Erythroblast (primary cell): ENCODE measurements at places on chromosomes 3 and 15.

DNA sequence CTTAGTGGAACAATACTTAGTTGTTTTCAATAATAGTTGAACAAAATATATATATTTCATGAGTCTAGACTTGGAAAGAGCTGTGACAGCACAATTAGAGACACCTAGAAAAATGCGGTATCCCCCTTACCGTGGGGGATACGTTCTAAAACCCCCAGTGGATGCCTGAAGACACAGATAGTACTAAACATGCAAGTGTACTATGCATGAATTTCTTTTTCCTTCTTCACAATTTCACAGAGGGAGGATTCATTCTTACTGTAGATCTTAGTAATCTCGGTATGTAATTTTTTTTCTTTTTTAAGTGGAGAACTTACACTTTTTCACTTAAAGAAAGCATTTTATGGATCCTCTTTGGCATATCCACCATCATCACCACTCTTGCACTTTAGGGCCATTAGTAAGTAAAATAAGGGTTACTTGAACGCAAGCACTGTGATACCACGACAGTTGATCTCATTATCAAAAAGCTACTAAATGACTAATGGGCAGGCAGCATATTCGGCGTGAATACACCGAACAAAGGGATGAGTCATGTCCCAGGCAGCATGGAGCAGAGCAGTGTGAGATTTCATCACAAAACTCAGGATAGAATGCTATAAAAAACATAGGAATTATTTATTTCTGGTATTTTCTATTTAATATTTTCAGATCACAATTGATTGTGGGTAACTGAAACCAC lies 72.3 kb upstream of the ZNF280D start:
- DNase-seq, result peak; percentile 21

GRCh38 chr15:45143946-45144345 lies 14.2 kb downstream of the DUOX1 start:
- DNase-seq, result no peak

DNA sequence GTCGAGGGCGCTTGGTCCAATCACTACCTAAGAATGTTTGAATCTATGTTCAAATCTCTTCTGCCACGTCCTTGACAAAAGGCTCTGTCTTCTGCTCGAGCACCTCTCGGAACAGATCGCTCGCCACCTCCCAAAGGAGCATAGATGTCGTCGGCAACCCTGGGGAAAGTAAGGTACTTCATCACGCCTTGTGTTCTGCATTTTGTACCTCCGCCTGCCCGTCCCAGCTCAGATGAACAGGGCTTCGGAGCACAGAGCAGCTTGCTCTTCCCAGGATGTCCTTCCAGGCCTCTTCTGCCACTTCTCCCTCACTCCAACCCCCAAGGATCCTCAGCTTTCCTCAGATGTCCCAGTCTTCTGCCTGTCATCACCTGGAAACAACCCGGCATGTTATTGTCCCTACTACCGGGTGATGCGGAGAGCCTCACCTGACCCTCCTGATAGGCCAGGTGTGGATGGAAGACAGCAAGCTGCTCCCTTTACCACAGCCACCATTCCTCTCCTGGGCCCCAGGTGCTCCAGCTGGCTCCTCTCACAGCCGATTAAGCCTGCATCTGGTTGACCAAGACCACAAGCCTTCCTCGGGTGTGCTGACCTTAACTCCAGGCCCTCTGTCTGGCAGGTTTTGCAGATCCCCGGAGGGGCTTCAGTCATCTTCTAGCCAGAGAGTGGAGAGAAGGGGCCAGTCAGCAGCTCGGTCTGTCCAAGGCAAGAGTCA lies 270.5 kb downstream of the FAM43A start:
- DNase-seq, result no peak

GRCh38 chr3:10577486-10577885 lies 72.1 kb upstream of the ATP2B2 start:
- no peak for DNase-seq

DNA sequence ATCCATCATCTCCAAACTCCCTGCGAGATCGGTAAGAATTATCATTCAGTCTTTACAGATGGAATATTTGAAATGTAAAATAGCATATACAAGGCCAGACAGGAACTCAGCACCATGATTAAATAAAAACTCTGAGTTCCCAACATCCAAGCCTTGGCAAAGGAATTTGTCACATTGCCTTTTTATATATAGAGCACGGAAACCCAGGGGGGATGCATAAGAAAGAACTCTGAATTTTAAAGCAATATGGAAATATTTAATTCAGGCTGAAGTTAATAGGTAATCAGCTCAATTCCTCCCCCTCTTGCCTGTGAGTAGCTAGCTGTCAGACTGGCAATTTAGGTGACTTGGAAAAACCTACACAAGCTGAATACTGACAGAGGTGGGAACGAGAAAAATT lies 217.9 kb upstream of the KCNMB2 start:
- DNase-seq, result no peak

DNA sequence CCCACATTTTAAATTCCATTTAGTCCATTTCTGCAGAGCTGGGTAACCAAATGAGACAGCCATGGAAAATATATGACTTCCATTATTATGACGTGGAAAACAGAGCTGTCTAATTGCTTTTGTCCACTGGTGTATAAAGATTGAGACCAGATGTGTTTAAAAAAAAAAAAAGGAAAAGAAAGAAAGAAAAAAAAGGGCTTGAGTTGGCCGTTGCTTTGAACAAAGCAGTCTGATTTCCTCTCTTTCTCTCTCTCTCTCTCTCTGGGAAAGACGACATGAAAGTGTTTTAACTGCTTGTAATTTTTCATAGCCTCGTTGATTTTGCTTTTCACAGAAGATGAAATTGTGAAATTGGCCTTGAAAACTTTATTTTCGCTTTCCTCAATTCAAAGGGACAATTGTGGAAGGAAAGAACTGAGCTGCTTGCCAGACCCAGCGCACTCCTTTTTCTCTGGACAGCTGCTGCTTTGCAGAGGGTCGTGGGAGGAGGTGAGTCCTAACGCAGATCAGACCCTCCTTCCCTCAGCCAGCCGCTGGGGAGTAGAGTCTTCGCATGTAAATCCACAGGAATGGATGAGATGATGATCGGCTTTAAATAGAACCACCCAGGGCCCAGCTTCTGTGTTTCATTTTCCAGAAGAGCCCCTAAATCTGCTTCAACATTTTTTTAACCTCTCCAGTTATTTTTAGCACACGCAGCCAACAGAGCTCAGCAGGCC lies 42.8 kb upstream of the UBE2E1 start:
- no peak for DNase-seq

- peak; percentile 52 for DNase-seq
These were observed 3.4 kb downstream of the PARP9 start for GRCh38 chr3:122560680-122561079.

GRCh38 chr3:188706176-188706575 lies 465.6 kb upstream of the TPRG1 start:
- no peak for DNase-seq

GRCh38 chr15:82655606-82656005 lies 8.4 kb upstream of the CPEB1 start:
- no peak for DNase-seq

- DNase-seq, result no peak
These were observed 979 bp downstream of the UNC13C start for GRCh38 chr15:53979051-53979788.

GRCh38 chr15:77352887-77353286 lies 67.0 kb downstream of the PEAK1 start:
- DNase-seq, result no peak

- DNase-seq, result no peak
These were observed 132.6 kb upstream of the LRRN1 start for GRCh38 chr3:3666664-3667063.

DNA sequence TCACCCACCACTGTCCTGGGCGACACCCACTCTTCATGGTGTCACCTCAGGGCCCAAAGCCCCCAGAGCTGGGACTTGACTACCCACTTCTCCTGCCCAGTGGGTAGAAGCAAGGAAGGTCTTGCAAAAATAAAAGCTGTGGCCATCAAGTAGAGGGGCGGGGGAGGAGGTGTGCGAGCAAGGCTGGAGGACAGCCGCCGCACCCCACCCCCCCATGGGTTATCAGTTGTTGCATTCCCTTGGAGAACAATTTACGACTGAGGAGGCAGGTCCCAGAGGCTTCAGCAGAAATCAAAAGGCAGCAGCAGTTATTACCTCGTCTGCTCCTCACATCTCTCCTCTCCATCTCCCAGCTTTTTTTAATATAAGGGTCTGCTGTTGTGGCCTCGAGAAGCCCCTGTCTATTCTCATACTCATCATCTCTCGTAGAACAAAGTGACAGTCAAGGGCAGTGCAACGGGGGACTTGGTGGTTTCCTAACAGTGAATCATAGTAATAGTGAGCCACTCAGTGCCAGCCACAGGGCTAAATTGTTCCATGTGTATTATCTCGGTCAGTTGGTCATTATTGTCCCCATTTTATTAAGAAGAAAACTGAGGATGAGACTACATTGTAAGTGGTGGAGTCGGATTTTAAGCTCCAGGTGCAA lies 116.4 kb downstream of the PDCD6IP start:
- DNase-seq, result no peak

- DNase-seq, result no peak
These were observed 24.8 kb upstream of the TICRR start for GRCh38 chr15:89550427-89550826.

- DNase-seq, result no peak
These were observed 203.8 kb downstream of the RORA start for GRCh38 chr15:61025308-61025707.

DNA sequence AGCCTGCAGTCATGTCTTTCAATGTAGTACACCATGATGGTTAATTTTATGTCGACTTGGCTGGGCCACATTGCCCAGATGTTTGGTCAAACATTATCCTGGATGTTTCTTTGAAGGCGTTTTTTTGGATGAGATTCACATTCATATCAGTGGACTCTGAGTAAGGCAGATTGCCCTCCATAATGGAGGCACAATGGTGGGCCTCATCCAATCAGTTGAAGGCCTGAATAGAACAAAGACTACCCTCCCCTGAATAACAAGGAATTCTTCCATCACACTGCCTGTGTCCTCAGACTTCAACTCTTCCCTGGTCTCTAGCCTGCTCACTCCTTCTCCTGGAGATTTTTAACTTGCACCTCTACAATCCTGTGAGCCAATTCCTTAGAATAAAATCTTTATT lies 83.8 kb upstream of the CHL1 start:
- DNase-seq, result no peak

- DNase-seq, result no peak
These were observed 26.5 kb downstream of the CFAP161 start for GRCh38 chr15:81160312-81161159.

DNA sequence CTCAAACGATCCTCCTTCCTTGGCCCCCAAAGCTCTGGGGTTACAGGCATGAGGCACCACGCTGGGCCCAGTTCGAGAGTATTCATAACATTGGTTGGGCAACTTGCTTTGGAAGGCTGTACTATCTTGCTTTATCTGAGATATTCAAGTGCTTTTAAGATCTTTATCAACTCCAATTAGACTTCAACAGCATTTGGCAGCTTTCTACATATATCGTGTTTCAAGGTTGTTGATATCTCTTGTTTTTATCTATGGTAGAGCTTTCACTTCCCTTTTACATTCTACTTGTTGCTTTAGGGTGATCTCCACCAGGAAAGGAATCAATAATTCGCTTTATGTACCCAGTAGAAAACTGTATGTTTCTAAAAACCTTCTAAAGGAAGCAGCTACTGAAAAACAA lies 395.3 kb downstream of the IL5RA start:
- no peak for DNase-seq

DNA sequence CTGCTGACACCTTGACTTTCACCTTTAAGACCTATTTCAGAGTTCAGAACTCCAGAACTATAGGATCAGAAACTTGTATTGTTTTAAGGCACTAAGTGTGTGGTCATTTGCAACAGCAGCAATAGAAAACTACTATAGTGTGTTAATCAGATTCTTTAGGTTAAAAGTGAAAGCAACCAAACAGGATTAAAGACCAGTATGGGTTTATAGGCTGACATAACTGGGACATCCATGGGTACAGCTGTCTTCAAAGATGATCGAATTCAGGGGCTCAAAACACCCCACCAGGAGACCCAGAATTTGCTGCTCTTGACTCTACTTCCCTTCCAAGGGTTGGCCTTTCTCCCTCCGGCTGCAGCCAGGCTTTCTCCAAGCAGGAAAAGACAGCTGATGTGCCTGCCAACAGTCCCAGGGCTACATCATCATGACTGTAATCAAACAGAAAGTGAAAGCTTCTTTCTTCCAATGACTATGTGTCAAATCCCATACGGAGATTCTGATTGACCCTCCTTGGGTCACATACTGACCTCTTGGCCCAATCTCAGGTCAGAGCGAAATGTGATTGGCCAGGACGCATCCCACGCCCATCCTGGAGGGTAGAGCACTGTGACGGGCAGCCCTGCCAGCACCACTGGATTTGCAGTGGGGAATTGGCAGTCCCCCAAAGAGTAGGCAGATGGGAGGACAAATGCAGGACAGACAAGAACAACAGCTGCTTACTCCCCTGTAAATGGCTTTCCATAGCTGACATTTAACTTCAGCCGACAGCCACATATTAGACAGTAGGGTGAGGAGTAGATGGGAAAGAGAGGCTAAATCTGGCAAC lies 51.4 kb upstream of the RNF7 start:
- peak; percentile 9 for DNase-seq

DNA sequence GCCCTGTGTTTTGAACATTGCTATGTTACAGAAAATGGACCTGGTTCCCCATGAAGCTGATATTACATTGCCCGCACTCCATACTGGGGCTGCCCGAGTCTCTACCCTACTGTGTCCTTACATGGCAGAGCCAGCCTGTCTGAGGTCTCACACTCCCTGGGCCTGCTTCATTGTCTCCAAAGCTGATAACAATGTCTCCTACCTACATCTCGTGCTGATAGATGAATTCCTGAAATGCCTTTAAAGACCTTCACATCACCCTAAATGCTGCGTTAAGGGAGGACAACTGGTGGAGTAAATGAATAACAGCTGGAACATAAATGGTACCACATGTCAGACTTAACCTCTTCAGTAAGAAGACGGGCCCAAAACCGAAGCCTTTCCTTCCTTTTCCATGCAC lies 62.9 kb upstream of the PTX3 start:
- no peak for DNase-seq

DNA sequence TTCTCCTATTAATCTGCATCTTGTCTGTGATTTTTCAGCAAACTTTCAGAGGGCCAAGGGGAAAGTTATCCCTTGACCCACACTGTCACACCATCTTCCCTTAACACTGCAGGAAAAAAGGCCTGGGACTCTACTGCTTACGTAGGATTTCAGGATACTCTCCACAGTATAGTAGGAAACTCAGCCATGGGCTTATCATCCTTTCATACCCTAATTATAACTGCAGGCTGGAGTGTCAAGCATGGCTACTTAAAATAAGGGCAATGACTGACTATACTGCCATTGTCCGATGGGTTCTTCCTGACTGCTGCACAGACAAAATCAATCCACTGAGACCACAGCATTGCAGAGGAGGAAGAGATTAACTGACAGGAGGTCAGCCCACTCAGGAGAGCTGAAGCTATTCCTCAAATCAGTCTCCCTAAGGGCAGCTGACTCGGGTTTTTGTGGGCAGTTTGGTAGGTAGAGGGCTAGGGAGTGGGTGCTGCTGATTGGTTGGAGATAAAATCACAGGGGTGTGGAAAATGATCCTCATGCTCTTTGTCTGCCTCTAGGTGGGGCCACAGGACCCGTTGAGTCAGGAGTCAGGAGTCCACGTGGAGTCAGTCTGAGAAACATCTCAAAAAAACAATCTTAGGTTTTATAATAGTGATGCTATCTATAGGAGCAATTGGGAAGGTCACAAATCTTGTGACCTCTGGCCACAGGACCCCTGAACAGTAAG lies 118.2 kb upstream of the STRIT1 start:
- DNase-seq, result peak; percentile 5

- no peak for DNase-seq
These were observed 59.7 kb upstream of the MINAR1 start for GRCh38 chr15:79372428-79372827.

GRCh38 chr3:12832350-12833221 lies 8.8 kb downstream of the RPL32 start:
- DNase-seq, result no peak

- no peak for DNase-seq
These were observed 130.8 kb downstream of the CPNE4 start for GRCh38 chr3:131903988-131904415.
